Left cardiac atrium (tissue), 4 donors: ENCODE measurements at places on chromosomes 5 and 9. TPM values are rescaled to one million over a fixed set of nuclear protein-coding genes. Genes with fewer than 3 reads are reported as not detected.

DNA sequence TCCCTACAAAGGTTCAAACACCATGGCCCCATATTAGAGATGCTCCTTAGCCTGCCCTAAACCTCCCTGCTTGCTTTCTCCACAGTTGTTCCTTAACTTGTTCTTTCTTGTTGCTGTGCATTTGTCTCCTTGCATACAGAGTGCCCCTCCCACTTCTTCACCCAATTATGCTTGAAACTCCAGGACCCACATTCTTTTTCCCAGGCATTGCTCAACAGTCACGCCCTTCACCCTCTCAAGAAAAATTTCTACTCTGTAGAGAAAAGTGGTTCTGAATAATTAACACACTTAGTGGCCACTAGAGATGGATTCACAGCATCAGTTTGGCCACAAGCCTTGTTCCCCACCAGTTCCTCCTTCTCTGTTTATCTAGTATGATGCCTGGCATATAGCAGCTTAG lies 57.7 kb downstream of the NREP start:
- DNase-seq, result no peak

DNA sequence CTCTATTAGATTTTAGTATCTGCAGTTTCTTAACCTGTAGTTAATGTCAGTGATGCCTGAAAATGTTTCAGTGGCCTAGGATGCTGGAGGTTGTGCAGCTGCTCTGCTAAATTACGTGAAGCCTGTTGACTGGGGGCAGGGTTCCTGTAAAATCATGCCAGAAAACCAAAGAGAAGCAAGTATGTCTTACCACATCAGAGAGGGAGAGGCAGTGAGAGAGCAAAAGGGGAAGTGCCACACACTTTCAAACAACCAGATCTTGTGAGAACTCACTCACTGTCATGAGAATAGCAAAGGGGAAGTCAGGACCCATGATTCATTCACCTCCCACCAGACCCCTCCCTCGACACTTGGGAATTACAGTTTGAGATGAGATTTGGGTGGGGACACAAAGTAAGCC lies 83.9 kb upstream of the CYLC2 start:
- DNase-seq, result no peak

DNA sequence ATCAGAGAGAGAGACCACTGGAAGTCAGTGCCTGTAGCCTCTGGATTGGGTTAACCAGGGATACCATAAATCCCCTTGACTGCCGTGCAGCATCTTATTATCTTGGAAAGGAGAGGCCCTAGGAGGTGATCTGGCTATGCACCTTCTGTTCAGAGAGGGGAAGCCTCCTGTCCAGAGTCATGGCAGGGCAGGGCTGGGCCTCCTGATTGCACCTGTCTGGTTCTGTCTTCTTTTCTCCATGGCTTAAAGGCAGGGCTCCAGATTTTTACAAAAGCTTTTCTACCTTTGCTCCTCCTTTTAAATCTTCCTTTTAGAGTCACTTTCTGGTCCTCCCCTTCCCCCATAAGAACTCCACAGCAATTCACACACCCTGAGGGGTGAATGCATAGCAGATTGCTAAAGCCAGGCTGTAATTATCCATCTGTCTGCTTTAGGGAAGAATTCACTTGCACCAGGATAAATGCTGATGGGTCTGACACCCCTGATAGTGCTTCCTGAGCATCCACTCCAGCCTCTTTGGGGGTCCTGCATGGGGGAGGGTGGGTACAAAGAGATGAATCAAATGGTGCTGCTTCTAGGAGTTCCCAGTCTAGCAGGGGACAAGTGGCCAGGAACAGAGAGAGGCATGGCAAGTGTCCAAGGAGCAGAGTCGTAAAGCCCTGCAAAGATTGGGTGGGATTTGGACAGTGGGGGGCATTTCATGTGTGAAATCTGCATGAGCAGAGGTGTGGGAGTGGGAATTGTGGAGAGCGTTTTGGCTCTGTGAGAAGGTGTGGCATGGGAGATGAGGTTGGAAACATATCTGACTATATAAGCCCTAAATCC lies 141.3 kb upstream of the ALDH1B1 start:
- DNase-seq, result no peak

- no peak for DNase-seq
Measured at GRCh38 chr5:146126068-146126467, 20.7 kb upstream of the PLAC8L1 start.

GRCh38 chr5:139023286-139023685 lies 148.2 kb upstream of the LRRTM2 start:
- no peak for DNase-seq

GRCh38 chr9:106723926-106724325 lies 139.0 kb upstream of the ZNF462 start:
- no peak for DNase-seq

GRCh38 chr5:139110526-139111168 lies 87.5 kb downstream of the SIL1 start:
- no peak for DNase-seq

- no peak for DNase-seq
Measured at GRCh38 chr5:150632305-150633160, 7.9 kb upstream of the SYNPO start.

GRCh38 chr5:147036691-147037245 lies 158.2 kb upstream of the PPP2R2B start:
- DNase-seq, result no peak

LHX3 gene
- total RNA-seq, result not detected

CCL27 gene
- total RNA-seq, result not detected
